Retina (tissue), 1 donor: ENCODE measurements at places on chromosomes 6 and 20.

GRCh38 chr6:53647462-53648094 is 18.0 kb downstream of the KLHL31 start:
- no peak for DNase-seq

- no peak for DNase-seq
Measured at GRCh38 chr6:155075930-155076695, 81.0 kb downstream of the TIAM2 start.

GRCh38 chr6:2795956-2796355 is 30.8 kb downstream of the WRNIP1 start:
- no peak for DNase-seq

- peak; percentile 70 for DNase-seq
Measured at GRCh38 chr6:108526739-108527174, 34.0 kb upstream of the FOXO3 start.

DNA sequence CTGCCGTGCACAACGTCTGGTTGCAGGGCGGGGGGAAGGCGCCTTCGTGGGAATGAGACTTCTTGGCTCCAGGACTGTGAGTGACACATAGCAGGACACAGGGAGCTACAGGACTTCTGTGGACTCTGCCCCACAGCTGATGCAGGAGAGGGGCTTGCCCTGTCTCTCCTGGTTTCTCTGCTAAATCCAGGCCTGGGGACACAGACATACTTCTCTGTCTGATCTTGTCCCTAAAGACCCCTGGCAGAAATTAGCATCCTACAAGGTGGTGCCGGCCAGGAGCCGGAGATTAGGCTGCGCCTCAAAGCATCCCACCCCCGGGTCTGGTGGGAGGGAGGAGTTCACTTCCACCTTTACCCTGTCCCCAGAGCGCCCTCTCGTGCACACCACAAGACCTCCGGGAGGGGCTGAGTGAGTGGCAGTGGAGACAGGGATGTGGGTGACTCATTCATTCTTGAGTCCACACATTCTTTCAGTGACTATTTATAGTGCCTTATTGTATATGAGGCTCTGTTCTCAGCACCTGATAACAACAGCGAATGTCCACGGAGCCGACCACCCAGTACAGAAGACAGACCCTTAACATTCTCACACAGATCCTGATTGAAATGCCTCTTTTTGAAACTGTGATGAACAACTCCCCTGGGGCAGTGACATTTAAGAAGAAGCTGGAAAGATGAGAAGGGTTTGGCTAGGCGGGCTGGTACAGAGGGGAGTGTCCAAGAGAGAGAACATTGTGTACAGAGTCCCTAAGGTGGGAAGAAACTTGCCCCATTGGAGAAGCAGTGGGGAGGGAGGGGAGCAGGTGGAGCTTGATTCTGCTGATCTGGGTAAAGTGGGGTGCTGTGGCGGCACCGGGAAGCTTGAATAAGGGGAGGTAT is 39.0 kb downstream of the GMPR start:
- no peak for DNase-seq

- peak; percentile 67 for DNase-seq
Measured at GRCh38 chr6:390914-391558, 516 bp upstream of the IRF4 start.

GRCh38 chr6:11449408-11449807 is 88.1 kb upstream of the TMEM170B start:
- no peak for DNase-seq

DNA sequence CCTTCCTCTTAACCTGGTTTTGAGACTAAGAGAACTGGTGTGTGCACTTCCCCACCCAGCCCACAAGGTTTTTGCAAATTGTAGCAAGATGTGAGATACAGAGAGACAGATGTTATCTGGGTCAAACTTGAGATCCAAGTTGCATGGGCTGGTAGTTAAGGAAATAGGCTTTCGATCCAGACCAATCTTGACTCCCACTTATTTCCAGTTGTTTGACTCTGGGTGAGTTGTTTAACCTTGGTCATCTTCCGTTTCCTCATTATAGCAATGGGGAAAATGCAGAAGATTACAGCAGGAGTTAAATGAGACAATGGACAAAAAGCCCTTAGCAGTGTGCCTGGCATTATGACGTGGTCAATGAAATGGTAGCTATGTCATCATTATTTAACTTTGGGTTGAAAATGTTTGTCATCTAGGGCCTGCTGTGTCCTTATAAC is 1.7 kb downstream of the SNX21 start:
- no peak for DNase-seq

GRCh38 chr6:12355354-12355753 is 65.2 kb downstream of the EDN1 start:
- no peak for DNase-seq

DNA sequence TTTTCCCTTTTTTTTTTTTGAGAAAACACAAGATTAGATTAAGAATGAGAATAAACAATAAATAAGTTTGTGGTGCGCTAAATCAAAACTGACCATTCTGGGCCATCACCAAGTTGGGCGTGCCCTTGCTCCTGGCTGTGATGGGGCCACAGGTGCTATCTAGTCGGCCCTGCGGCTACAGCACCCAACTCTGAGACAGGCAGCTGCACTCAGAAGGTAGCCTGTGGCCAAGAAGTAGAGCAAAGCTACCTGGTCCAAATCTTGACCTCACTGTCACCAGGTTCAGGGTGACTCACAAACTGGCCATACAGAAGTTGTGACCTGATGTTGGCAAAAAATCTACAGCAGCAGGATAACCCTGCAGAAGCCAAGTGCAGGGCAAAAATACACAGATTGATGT is 3.4 kb downstream of the TXNDC5 start:
- no peak for DNase-seq

DNA sequence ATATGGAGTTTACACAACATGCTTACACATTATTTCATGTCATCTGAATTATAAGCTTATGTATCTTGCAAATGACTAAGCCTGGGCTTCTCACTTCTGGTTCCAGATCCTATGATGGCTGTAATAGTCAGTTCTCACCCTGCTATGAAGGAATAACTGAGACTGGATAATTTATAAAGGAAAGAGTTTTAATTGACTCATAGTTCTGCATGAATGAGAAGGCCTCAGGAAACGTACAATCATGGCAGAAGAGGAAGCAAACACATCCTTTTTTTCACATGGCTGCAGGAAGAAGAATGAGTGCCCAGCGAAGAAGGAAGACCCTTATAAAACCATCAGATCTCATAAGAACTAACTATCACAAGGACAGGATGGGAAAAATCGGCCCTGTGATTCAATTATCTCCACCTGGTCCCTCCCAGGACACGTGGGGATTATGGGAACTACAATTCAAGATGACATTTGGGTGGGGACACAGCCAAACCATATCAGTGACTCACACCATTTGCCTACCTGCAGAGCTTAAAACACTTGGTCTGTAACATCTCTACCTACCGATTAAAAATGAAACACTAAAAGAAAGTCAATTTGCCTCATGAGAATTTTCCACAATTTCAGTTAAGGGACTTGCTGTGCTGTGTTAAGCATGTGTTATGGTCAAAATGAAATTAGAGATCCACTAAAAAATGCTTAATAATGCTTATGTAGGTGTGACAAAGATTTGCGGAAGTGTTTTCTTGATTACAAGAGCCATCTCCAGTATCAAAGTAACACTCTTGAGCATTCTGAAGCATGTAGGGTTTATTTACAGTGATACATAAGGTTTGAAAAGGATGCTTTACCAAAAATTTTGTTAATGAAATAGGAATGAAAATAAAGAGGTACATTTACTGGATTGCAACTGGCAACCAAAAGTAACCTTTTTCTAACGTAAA is 2.2 kb upstream of the RWDD1 start:
- DNase-seq = no peak

DNA sequence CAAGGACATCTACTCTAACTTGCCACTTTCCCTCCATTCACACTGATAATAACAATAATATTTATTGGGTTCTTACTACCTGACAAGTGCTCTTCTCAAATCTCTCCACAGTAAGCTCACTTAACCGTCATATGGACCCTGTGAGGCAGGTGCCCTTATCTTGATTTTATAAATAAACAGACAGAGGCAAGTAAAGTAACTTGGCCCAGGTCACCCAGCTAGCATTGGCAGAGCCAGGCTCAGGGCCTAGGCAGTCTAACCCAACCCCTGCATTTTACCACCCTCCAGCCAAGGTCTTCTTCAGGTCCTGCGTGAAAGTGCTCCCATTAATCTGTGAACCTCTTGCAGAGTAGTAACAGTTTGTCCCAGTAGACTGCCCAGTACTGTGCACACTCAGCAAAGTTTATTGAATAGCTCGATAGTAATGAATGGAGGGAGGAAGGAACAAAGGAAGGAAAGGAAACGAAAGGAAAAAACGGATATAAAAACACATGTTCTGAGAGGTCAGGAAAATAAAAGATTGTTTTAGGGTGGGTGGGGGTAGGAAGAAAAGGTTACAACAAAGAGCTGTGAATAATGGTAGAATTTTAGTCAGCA is 17.0 kb upstream of the STX11 start:
- no peak for DNase-seq

DNA sequence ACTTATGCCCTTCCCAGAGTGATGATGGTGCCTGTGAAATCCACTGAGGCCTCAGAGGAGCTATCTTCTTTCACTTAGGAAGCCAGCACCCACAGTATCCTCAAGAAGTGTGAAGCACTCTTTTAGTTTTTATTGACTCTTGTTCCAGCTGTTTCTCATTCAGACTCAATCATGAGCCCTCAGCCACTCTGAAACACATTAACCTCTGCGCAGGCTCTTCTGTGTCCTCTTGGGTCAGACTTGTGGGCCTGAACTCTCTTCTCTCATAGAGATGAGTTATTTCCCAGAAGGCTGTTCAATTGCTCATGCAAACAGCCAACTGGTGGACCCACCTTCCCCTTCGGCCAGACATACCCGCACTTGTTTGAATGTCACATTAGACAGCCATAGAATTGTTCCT is 27.8 kb upstream of the PREP start:
- no peak for DNase-seq

- no peak for DNase-seq
Measured at GRCh38 chr20:34705397-34706301, 1.5 kb downstream of the TP53INP2 start.

DNA sequence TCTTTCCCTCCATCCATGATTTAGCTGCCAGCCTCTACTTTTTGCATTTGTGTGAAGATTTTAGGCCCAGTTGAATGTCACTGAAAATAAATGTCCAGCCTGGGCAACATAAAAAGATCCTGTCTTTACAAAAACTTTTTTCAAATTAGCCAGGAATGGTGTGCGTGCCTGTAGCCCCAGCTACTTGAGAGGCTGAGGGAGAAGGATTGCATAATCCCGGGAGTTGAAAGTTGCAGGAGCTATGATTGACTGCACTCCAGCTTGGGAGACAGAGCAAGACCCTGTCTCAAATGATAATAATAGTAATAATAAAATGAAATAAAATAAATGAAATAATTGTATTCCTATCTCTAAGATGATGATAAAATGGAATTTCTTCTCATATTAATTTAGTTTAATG is 5.0 kb upstream of the GFOD1 start:
- DNase-seq = no peak

- no peak for DNase-seq
Measured at GRCh38 chr6:86357877-86358276, 579.5 kb upstream of the HTR1E start.

- DNase-seq = peak; percentile 49
Measured at GRCh38 chr20:16664020-16664419, 65.8 kb upstream of the SNRPB2 start.

- DNase-seq = no peak
Measured at GRCh38 chr20:46118481-46119020, 437 bp downstream of the CD40 start.
